Stimulated activated CD8-positive, alpha-beta memory T cell treated with anti-CD3 and anti-CD28 coated beads, Interleukin-7, amount 100 ng/mL, for 1 hour (primary cell): ENCODE measurements at places on chromosomes 4 and X.

DNA sequence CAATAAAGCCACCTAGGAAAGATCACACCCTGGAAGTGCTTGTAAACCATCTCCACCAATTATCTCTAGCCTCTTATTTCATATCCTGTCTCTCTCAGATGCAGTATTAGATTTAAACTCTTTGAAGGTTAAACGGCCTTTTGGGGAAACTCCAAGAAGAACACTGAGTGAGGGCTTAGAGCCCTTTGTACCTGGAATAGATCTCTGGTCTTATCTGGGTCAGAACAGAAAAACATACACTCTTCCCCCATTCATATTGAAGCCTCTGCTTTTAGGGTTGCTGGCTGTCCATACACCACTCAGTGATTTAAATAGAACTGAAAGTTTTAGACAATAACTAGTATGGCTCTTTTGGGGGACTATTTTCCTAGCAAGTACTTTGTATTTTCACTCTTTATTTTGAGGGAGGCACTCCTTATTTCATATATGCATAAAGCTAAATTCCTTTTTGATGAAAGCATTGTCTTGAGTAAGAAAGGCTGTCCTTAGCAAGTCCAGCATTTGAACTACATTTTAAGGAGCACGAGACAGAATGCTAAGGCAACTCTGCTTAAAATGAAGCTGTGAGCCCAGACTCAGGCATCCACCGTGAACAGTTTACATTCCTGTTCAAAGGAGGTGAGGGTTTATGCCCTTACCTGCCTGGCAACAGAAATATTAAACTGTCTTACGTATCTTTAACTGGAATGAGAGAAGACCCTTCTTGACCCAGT, 17.4 kb downstream of the YY2 start:
- DNase-seq, result no peak

GRCh38 chr4:2871911-2872310, 28.3 kb downstream of the ADD1 start:
- DNase-seq, result no peak

DNA sequence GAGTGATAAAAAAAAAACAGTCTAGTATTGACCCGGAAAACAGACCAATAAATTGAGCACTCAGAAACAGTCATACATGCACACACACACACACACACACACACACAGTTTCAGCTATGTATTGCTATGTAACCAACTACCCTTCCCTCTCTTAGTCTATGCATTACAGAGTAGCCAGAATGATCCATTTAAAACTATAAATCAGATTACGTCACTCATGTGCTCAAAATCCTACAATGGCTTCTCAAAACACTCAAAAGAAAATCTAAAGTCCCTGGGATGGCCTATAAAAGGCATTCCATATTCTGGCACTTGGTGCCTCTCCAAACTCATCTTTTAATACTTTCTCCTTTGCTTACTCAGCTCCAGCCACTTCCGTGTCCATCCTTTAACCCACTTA, 46.5 kb upstream of the ZIC3 start:
- DNase-seq, result no peak

GRCh38 chr4:120750152-120750525, 172.4 kb downstream of the PRDM5 start:
- DNase-seq, result no peak

DNA sequence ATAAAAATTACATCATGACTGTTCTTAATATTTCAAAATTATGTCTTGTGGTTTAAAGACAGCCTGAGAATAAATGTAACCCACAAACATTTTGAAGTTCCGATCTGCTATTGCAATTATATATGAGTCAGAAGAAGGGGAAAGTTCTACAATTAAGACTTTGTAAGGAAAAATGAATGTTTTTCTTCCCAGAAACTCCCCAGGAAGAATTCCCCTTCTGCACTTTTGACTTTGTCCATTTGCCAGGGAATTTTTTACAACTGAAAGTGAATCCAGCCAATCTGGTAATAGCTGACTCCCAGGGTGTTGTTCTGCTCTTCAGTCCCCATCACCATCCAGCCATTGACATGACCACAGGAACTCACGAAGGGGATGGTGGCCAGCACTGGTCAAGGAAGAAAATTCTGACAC, 61.6 kb upstream of the NOCT start:
- no peak for DNase-seq

DNA sequence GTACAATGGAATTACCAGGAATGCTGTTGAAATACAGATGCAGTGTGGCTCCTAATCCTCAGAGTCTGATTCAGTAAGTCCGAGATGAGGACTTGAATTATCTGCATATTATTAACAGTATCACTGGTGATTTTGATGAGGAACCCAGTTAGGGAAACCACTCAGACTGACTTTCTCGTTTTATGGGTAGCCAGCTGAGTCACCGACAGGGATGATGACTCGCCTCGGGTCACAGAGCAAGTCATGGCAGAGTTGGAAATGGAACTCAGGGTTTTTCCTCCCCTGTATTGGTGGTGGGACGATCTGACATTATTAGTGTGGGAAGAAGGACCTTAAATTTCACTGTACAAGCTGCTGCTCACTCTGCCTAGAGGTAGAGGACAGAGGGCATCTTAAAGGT, 51.3 kb downstream of the RTL9 start:
- DNase-seq, result no peak

- no peak for DNase-seq
Observed at GRCh38 chrX:23993012-23993633, 33.9 kb downstream of the KLHL15 start.

DNA sequence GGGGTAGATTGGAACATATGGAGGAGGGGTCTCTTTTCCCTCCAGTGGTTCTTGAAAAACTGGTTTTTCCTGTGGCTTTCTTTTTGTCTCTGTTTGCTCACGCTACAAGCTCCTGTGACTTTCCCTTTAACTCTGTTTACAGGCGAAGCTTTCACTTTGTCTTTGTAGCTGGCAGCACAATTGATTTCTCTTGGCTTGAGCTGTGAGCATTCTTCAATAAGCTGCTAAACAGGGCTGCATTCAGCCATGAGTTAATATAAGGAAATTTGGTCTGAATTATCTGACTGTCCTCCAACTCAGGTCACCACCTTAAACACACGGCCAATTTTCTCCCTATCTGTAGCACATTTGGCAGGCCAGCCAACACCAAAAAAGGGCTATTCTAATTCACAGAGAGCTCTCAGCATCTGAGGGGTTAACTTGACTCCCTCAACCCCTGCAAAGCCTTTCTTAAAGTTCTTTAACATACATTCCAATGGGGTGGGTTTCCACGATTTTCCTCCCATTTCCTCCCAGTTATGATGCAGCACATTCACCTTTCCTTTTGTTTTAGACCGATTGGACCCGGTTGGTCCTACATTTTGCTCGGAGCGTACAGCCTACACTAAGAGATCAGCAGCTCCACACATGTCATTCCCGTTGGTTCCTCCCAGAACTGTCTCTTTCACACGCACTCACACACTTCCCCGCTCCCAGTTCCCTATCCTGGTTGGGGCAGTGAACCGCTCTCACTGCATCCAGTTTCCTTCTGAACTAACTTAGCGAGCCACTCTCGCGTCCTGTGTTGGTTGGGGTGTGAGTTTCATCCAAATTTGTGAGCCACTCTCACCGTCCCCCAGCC, 45.4 kb downstream of the UGT2A3 start:
- DNase-seq, result no peak

GRCh38 chr4:80967346-80967745, 63.2 kb upstream of the BMP3 start:
- no peak for DNase-seq

DNA sequence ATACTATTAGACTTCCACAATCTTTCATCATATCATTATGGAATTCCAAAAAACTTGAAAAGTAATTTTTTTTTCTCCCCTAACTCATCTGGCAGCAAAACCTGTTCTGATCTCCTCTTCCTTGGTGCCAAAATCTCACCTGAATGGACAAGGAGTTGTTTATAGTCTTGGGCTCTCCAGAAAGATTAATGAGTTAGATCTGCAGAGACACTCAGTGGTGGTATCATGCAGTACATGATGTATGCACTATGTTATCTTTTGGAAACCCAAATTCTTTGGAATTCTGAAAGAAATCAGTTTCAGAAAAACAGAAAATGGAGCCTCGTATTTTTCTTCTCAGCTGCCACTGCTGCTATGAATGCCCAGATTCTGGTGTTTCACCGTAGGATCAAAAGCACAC, 11.7 kb downstream of the GPM6B start:
- no peak for DNase-seq

- DNase-seq, result no peak
Observed at GRCh38 chrX:132802033-132802432, 156.4 kb downstream of the HS6ST2 start.

GRCh38 chrX:74295101-74295500, 8.9 kb upstream of the ZCCHC13 start:
- DNase-seq, result no peak

DNA sequence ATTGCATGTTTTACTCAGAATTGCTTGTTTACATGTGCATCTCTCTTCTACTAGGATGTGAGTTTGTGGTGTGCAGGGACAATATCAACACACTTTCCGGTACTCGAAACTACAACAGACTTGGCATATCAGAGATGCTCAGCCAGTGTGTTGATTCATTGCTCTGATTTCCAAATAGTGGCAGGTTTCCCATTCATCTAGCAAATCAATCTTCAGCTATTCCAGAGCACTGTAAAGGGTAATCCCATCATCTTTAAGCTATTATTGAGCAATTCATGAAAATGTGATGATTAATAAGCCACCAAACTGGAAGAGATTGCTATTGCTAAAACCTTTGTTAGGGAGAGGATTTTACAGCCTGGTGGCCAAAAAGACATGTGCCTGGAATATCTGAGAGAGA, 574.2 kb upstream of the CPEB2 start:
- no peak for DNase-seq
